Immature natural killer cell (primary cell): ENCODE measurements at places on chromosomes 7 and 10. TPM values are rescaled to one million over a fixed set of nuclear protein-coding genes. Genes with fewer than 3 reads are reported as not detected.

TCAF2 gene
- 2.5 TPM for polyA plus RNA-seq

IDI2 gene
- polyA plus RNA-seq: 0.19 TPM

LIPN gene
- not detected for polyA plus RNA-seq

GRCh38 chr7:36777855-36778254 lies 53.6 kb upstream of the AOAH start:
- peaks cover 10% of the 10 kb centered on the region for H3K36me3 ChIP-seq
- peaks cover 97% of the 10 kb centered on the region for H3K4me1 ChIP-seq
- H3K27ac ChIP-seq: peak overlapping the region; percentile 99
- peak; percentile 55 for DNase-seq
- H3K4me3 ChIP-seq: peak overlapping the region; percentile 83
- H3K27me3 ChIP-seq: peaks cover 10% of the 10 kb centered on the region

- H3K36me3 ChIP-seq: no peaks in the 10 kb centered on the region
- DNase-seq: no peak
- peaks cover 11% of the 10 kb centered on the region for H3K4me1 ChIP-seq
- H3K27ac ChIP-seq: no peak overlapping the region
- H3K27me3 ChIP-seq: peaks cover 6% of the 10 kb centered on the region
Observed at GRCh38 chr10:48652344-48652743, 32.3 kb upstream of the WDFY4 start.

DNA sequence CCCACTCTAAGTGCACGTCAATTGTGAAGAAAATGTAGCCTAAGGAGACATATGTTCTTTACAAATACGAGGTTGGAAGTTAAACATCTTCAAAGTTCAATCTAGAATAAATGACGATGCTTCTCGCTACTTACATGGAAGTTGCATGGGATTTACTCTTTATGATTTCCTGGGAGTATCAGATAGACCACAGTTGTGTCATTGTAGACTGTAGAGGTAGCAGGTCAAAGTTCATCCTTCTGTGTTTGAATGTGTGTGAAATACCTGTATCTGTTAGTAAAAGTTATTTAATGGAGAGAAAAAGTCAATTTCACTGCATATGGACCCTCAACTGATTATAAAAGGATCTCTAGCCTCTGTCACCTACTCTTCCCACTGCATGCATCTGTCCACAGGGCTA lies 112.6 kb downstream of the C1GALT1 start:
- H3K4me1 ChIP-seq: no peaks in the 10 kb centered on the region
- H3K27me3 ChIP-seq: peaks cover 1% of the 10 kb centered on the region
- H3K27ac ChIP-seq: no peak overlapping the region
- DNase-seq: no peak
- H3K4me3 ChIP-seq: no peak overlapping the region
- no peaks in the 10 kb centered on the region for H3K36me3 ChIP-seq

DNA sequence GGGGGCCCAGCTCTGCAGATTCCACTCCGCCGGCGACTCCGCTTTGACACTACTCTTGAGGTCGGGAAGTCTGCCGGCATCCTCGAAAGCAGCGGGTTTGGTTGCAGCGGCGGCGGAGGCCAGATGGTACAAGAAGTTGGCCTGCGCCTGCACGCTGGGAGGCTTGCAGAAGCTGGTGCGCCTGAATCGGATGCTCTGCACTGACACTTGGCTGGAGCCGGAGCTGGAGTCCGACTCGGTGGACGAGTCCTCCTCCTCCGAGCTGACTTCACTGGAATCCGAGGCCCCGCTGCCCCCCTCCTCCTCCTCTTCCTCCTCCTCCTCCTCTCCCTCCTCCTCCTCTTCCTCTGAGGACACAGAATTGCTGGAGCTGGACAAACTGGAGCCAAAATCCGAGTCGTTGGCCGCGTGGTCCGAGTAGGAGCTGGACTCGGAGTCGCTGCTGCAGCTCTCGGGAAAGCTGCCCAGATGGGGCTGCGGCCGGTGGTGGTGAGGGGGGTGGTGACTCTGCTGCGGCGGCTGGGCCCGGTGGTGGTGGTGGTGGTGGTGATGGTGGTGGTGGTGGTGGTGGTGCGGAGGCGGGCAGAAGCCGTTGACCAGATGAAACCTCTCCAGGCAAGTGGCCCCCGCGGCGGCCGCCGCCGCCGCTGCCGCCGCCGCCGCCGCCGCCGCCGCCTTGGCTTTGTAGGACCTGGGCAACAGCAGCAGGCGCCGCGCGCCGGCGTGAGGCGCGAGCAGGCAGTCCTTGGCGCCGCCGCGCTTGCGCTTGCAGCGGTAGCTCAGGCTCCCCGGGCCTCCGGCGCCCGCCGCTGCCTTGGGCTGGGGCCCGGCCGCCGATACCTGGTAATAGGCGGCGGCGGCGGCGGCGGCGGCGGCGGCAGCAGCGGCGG lies 9.0 kb downstream of the SKIDA1 start:
- peaks cover 66% of the 10 kb centered on the region for H3K27me3 ChIP-seq
- no peaks in the 10 kb centered on the region for H3K36me3 ChIP-seq
- peak overlapping the region; percentile 77 for H3K4me3 ChIP-seq
- peak; percentile 50 for DNase-seq
- H3K4me1 ChIP-seq: peaks cover 34% of the 10 kb centered on the region

- no peak for DNase-seq
- H3K27ac ChIP-seq: peak overlapping the region; percentile 91
- peaks cover 4% of the 10 kb centered on the region for H3K36me3 ChIP-seq
- H3K27me3 ChIP-seq: peaks cover 4% of the 10 kb centered on the region
Observed at GRCh38 chr7:7989616-7990440, 21.2 kb downstream of the GLCCI1 start.

GRCh38 chr10:52751337-52751736 lies 21.2 kb downstream of the MBL2 start:
- H3K4me1 ChIP-seq: no peaks in the 10 kb centered on the region
- no peak overlapping the region for H3K27ac ChIP-seq
- no peak overlapping the region for H3K4me3 ChIP-seq

GRCh38 chr10:119644994-119645393 lies 6.2 kb upstream of the BAG3 start:
- no peak overlapping the region for H3K4me3 ChIP-seq
- H3K36me3 ChIP-seq: no peaks in the 10 kb centered on the region
- no peak overlapping the region for H3K27ac ChIP-seq

GRCh38 chr7:151393031-151393977 lies 16.5 kb downstream of the WDR86 start:
- DNase-seq: no peak
- no peaks in the 10 kb centered on the region for H3K4me1 ChIP-seq
- H3K27ac ChIP-seq: no peak overlapping the region
- no peak overlapping the region for H3K4me3 ChIP-seq

- H3K4me3 ChIP-seq: no peak overlapping the region
- H3K36me3 ChIP-seq: no peaks in the 10 kb centered on the region
- no peaks in the 10 kb centered on the region for H3K27me3 ChIP-seq
- H3K4me1 ChIP-seq: no peaks in the 10 kb centered on the region
- no peak overlapping the region for H3K27ac ChIP-seq
- DNase-seq: no peak
Observed at GRCh38 chr10:83819609-83820008, 319.7 kb upstream of the GHITM start.

DNA sequence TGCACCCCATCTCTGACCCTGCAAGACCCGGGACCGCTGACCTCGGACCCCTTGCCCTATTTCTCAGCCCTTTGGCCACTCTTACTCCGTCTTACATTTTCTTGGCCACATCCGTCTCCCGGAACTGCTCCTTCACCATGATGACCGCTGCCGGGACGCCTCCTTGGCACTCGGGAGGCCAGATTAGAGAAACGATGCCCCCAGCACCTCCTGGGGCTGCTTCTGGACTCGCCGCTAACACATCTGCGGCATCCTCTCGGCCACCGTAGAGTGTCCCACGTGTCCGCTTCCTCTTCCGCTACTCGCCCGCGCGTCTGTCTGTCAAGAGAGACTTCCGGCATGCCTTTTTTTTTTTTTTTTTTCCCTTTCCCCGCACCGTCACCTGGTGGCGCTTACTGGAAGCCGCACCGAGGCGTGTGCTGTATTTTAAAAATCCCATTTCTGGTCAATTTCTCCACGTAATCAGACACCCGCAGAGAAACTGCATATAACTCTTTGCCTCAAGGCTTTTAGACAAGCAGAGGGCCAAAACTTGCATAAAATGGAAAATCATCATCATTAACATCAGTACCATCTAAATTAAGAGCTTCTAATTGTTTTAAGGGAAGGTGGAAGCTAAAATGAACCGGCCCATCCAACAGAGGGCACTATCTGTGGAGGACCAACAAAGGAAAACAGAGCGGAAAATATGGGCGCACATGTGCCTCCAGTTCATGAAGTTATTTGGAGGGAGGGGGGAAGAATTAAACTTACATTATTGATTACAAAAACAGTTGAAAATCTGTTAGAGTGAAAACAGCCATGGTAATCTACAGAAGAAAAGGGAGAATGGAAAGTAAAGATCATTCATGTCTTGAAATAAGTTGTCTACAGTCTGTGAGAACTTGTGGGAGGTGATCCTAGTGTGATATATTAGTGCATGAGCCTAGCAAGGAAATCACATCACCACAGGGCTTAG lies at the start of gene POLR3A:
TSS of gene POLR3A (minus strand) at position 247 of the 958 bp plus-strand sequence. CDS start at position 139, 108 bp downstream.
- H3K36me3 ChIP-seq: peaks cover 5% of the 10 kb centered on the region
- peak; percentile 94 for DNase-seq
- H3K27me3 ChIP-seq: peaks cover 12% of the 10 kb centered on the region
- peak within 1 kb of the TSS; percentile 99 for H3K4me3 ChIP-seq
- peaks cover 38% of the 10 kb centered on the region for H3K4me1 ChIP-seq
- H3K27ac ChIP-seq: peak within 1 kb of the TSS; percentile 96

GRCh38 chr7:128271942-128272481 lies 30.9 kb downstream of the LEP start:
- H3K27me3 ChIP-seq: peaks cover 7% of the 10 kb centered on the region
- peaks cover 7% of the 10 kb centered on the region for H3K4me1 ChIP-seq
- H3K4me3 ChIP-seq: peak overlapping the region; percentile 61
- DNase-seq: no peak
- H3K27ac ChIP-seq: no peak overlapping the region

DNA sequence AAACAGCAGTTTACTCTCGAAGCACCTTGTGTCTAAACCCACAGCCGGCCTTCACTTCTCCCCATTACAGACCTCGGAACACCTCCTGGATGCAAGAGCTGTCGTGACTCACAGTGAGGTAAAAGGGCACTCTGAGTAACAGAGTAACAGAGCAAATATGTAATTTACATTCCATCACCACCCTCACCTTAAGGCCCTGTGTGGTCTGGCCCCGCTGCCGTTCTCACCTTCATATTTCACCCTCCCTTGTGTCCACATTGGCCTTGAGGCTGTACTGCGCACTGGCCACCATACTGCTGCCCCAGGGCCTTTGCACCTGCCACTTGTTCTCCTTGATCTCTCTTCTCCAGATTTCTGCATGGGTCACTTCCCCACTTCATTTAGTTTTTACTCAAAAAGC lies 12.6 kb downstream of the FFAR4 start:
- no peak overlapping the region for H3K4me3 ChIP-seq
- DNase-seq: no peak
- H3K36me3 ChIP-seq: no peaks in the 10 kb centered on the region
- H3K27ac ChIP-seq: no peak overlapping the region

DNA sequence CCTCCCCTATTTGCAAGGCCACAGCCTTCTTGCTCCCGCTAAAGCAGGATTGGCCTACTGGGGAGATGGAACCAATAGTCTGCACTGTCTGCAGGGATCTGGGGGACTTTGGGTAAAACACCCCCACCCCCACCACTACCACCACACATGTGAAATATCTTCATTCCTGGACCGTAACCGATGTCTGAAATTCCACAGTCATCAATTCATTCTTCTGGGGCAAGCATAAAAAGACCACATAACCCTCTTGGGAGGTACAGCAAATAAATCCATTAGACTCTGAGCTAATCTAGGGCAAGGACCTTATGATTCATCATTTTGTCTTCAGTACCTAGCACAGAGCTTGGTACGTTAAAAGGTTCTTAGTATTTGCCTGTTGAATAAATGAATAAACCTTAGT lies 307.8 kb downstream of the GPAM start:
- no peak overlapping the region for H3K27ac ChIP-seq
- H3K4me1 ChIP-seq: no peaks in the 10 kb centered on the region
- H3K27me3 ChIP-seq: peaks cover 2% of the 10 kb centered on the region
- no peak overlapping the region for H3K4me3 ChIP-seq
- no peak for DNase-seq

- H3K27ac ChIP-seq: no peak overlapping the region
- no peak for DNase-seq
- peaks cover 21% of the 10 kb centered on the region for H3K4me1 ChIP-seq
- H3K4me3 ChIP-seq: no peak overlapping the region
- H3K27me3 ChIP-seq: peaks cover 9% of the 10 kb centered on the region
- H3K36me3 ChIP-seq: no peaks in the 10 kb centered on the region
Observed at GRCh38 chr7:157003756-157004520, 6.5 kb downstream of the MNX1 start.

DNA sequence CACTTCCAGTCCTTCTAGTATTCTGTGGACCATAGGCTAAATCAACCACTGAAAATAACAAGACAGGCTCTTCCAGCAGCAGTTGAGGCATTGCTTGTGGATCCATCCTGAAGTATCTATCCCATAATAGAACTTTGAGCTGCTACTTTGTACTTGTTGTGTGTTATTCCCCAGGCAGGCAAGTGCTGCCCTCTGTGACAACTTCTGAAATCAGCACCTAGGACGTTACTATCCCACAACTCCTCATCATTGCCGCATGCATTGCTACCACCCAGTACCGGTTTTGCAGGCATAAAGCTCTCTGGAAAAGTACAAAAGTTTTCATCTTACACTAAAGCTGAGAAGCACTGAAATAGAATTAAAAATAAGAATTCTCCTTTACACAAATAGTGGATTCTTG lies 145.3 kb downstream of the HTR7 start:
- no peak overlapping the region for H3K4me3 ChIP-seq
- H3K4me1 ChIP-seq: no peaks in the 10 kb centered on the region
- DNase-seq: no peak

- H3K36me3 ChIP-seq: peaks cover 16% of the 10 kb centered on the region
- H3K27ac ChIP-seq: peak overlapping the region; percentile 96
- peaks cover 2% of the 10 kb centered on the region for H3K27me3 ChIP-seq
- peak overlapping the region; percentile 90 for H3K4me3 ChIP-seq
Observed at GRCh38 chr10:62050346-62050892, 148.9 kb downstream of the ARID5B start.

DNA sequence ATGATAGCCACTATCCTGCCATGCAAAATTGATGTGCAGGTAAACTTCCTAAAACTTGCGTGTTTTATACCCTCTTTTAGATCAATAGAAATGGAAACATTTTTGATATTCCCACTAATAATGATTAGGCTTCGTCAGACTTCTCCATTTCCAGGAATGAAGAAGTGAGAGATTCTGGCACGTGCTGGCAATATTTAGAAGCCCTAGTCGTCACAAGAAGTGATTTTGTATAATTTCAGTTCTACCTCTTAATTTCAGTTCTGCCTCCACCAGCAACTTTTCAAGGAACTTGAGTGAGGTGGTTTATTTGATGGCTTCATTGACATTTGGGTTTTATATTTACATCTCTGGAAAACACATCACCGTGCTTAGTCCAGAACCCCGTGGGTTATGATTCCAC lies 61.9 kb downstream of the MRC1 start:
- H3K4me1 ChIP-seq: no peaks in the 10 kb centered on the region
- no peak for DNase-seq
- no peak overlapping the region for H3K27ac ChIP-seq
- no peaks in the 10 kb centered on the region for H3K36me3 ChIP-seq
- no peak overlapping the region for H3K4me3 ChIP-seq
- H3K27me3 ChIP-seq: peaks cover 2% of the 10 kb centered on the region

GRCh38 chr7:46072722-46073121 lies 151.7 kb upstream of the IGFBP3 start:
- no peak overlapping the region for H3K4me3 ChIP-seq
- no peak overlapping the region for H3K27ac ChIP-seq
- no peaks in the 10 kb centered on the region for H3K36me3 ChIP-seq
- no peak for DNase-seq
- H3K4me1 ChIP-seq: no peaks in the 10 kb centered on the region
- H3K27me3 ChIP-seq: no peaks in the 10 kb centered on the region

- no peaks in the 10 kb centered on the region for H3K36me3 ChIP-seq
- H3K4me1 ChIP-seq: peaks cover 5% of the 10 kb centered on the region
- H3K27me3 ChIP-seq: peaks cover 10% of the 10 kb centered on the region
- no peak overlapping the region for H3K4me3 ChIP-seq
- H3K27ac ChIP-seq: no peak overlapping the region
- no peak for DNase-seq
Observed at GRCh38 chr10:6711408-6711841, 131.3 kb upstream of the PRKCQ start.
